ENCODE measurements at places on chromosomes 11 and 22.
A peak's percentile ranks its signal among the peaks of the same experiment; 100 is the strongest.

DNA sequence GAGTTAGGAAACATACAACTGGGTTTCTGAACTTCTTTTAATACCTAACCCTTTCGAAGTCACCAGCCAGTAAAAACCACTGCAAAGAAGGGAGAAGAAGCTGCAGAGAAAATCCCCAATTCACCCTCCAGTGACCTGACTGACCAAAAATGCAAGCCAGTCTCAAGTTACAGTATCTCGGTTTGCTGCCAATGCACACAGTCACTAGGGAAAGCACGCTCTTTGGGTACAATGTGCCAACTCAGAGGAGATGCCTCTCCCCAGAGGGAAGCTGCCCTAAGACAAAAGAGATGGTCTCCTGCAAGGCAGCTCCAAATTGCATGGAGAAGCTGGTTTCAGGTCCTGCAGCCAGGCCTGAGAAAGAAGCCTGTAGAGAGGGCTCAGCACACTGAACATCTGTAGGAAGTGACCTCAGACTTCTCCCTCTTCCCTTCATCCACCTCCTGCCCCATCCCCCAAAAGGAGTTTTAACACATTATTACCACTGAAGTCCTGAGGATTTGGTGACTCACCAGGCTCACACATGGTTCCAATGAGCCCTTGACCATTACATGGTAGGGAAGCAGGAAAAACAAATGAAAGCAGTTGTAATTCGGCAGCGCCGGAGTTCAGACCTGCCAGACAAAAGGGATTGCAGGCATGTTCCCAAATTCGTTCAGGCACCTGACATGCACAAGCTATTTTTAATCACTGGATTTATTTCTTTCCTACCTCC is 90.1 kb downstream of the ETS1 start:
- peak; percentile 71 for DNase-seq

GRCh38 chr11:117876341-117877119 is at the start of gene FXYD6:
Gene FXYD6, minus strand, starts transcription at chr11:117876658. Its CDS starts 33,882 bp downstream, at chr11:117842776.
- DNase-seq = peak; percentile 82

DNA sequence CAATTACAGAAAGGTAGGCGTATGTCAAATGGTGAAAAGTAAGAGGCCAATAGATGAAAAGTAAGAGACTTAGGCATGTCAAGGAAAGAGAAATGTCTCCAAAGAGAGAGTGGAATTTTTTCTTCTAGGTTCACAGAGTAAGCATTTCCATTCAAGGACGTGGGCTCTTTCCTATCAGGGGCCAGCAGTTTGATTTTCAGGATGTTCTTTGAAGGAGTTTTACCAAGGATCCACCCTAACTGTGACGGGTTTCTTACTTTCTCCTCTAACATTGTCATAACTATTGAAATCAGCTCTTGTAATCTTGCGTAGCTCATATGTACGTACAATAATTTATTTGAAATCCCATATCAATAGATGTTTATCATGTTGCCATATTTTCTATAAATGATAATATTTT is 2112.2 kb upstream of the RAG2 start:
- DNase-seq = no peak

DNA sequence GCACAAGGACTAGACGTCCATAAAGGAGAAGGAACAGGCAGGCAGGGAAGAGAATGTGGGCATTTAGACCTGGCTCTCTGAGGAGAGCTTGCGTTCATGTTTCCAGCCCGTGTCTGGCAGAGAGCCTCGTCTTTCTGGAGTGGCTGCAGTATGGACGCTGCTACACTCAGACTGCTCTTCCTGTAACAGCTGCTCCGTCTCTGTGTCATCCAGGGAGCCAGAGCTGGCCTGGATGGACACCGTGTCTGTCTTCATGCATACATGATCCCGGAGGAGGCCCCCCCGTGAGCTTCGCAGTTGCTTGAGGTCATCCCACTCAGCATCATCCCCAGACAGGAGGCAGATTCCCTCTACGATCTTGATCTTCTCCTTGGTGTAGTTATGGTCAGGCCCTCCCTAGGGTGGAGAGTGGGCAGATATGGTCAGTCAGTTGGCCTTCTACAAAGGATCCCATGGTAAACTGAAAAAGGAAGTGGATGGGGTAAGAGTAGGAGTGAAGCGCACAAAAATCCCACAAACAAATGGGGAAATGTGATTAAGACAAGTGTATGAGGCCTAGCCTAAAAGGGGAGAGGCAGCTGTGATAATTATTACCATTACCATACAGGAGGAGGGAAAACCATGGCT is 13.0 kb upstream of the CKAP5 start:
- no peak for DNase-seq

DNA sequence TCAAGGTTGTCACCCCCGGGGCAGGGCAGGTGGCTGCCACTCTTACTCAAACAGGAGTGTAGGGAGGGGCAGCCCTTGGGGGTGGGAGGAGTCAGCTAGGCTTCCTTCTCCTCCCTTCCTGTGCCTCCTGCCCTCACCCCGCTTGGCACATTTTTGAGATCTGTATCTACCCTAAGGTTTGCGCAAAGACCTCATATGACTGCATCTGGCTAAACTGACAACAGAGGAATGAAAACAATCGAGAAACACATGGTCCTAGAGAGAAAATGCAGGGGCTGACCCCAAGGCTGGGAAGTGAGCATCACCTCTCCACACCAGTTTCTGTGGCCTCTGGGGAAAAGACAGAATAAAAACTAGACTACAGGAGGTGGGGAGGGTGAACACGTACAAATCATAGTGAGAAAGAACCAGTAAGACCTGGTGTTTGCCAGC is 28.1 kb downstream of the IGSF9B start:
- peak; percentile 65 for DNase-seq

- no peak for DNase-seq
Observed at GRCh38 chr11:2084721-2085120, 54.5 kb downstream of the IGF2 start.

GRCh38 chr11:47394322-47395222 is 13.8 kb upstream of the SLC39A13 start:
- no peak for DNase-seq

DNA sequence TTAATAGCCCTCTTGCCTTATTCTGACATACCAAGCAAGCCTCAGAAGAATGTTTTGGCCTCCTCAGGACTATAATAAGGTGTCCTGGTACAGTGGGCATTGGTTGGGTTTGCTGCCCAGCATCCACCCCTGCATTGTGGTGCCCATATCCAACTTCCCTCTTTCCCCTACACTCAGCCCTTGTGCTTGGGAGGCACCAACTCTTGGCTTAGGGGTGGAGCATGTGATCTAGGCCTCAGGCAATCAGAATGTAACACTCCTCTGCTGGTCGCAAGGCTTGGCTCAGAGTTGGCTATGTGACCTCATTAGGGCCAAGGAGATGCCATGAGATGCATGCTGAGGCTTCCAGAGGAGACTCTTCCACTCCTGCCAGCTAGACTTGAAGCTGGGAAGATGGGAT is 123.0 kb downstream of the CSNK2A3 start:
- DNase-seq = no peak

DNA sequence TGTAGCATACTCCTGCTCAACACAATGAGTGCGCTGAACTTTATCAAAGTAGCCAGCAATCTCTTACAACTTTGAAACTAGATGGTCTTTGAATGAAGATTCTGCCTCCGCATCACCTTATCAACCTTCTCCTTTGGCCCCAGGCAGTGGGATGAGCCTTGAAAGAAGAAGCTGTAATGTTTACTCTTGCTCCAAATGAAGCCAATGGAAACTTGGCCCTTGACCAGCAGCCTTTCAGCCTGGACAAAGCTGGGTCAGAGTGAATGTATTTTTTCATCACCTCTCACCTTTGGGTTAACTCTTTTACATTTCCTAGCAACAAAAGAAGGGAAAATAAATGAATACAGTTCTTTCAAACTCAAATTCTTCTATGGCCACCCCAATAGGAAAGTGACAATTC is 359.1 kb downstream of the KCNA4 start:
- no peak for DNase-seq

DNA sequence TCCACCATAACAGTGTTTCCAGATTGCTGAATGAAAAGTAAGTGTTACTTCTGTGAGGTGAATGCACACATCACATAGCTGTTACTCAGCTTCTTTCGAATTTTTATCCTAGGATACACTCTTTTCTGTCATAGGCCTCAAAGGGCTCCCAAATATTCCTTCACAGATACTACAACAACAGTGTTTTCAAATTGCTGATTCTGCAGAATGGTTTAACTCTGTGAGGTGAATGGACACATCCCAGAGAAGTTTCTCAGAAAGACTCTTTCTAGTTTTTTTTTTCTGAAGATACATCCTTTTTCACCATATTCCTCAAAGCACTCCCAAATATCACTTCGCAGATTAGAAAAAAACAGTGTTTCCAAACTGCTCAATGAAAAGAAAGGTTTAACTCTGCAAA is 221.1 kb downstream of the OR4A5 start:
- DNase-seq = no peak

GRCh38 chr22:19442166-19442565 is 5.3 kb downstream of the C22orf39 start:
- no peak for DNase-seq

GRCh38 chr11:67368621-67369020 is 4.8 kb downstream of the CLCF1 start:
- no peak for DNase-seq

DNA sequence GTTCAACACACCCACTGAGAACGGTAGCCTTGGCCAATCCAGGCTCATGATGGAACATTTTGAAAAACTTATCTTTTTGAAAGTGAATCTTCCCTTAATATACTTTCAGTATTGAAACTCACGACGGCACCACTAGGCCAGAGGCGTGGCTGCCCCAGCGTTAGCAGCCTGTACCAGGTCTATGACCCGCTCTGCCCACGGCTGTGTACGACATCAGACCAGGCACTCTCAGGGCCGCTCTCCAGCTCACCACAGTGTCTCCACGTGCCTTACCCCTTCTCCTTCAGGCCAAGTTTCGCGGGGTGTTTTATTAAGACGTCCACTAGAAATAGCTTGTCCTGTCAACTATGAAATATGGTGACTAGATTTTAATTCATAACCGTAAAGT is 31.2 kb downstream of the ALG12 start:
- no peak for DNase-seq

GRCh38 chr22:20979940-20980453 is 2.1 kb upstream of the LZTR1 start:
- DNase-seq = no peak

GRCh38 chr11:66685276-66686099 is 7.8 kb upstream of the RBM4B start:
- no peak for DNase-seq

- no peak for DNase-seq
Observed at GRCh38 chr11:120228794-120229384, 11.1 kb upstream of the POU2F3 start.

DNA sequence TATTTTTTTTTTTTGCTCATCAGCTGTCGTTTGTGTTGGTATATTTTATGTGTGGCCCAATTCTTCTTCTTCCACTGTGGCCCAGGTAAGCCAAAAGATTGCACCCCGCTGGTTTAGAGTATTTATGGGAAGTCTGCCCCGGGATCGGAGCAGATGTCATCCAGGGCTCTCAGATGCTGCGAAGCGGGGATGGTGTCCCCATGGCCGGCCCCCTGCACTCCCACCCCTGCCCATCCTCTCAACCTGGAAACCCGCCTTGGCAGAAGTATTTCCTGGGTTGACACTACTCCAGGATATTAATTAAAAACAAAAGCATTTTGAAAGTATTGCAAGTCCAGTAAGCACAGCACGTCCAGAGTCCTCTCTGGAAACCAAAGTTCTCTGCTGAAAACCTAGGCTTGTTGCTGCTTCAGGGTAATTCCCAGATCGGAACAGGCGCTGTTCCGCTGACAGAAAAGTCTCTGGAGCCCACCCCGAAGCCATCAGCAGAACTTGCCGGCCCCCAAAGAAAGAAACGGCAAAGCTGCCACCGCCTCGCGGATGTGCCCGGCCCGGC is 833 bp downstream of the SCUBE2 start:
- DNase-seq = no peak

DNA sequence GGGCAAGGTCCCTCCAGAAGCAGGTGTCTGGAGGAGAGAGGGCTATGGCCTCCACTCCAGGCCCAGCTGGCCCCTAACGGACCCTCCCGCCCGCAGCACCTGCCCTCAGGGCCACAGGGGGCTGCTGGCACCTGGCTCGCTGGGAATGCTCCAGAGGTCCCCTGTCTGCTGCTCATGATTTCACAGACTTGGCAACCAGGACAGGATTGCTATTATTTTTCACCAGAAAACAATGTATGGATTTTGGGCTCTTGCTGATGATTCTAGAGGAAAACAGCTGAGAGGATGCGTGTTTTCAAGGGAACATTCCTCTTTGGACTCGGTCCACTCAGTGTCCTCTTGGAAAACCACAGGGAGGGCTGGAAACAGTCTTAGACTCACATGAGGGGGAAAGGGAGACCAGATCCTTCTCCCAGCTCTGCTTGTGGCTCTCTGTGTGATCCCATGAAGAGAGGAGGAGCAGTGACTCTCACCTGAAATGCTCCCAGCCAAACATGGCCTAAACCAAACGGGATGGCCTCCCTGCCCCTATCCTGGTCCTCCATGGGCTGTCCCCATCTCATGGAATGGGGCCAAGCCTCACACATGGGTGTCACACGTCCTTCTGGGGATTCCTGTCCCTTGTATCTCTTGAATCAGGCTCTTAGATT is 15.8 kb downstream of the MYEOV start:
- no peak for DNase-seq

GRCh38 chr11:76501526-76502202 is 56.8 kb downstream of the EMSY start:
- DNase-seq = no peak

- DNase-seq = no peak
Observed at GRCh38 chr11:60847896-60848295, 6.0 kb downstream of the CCDC86 start.

DNA sequence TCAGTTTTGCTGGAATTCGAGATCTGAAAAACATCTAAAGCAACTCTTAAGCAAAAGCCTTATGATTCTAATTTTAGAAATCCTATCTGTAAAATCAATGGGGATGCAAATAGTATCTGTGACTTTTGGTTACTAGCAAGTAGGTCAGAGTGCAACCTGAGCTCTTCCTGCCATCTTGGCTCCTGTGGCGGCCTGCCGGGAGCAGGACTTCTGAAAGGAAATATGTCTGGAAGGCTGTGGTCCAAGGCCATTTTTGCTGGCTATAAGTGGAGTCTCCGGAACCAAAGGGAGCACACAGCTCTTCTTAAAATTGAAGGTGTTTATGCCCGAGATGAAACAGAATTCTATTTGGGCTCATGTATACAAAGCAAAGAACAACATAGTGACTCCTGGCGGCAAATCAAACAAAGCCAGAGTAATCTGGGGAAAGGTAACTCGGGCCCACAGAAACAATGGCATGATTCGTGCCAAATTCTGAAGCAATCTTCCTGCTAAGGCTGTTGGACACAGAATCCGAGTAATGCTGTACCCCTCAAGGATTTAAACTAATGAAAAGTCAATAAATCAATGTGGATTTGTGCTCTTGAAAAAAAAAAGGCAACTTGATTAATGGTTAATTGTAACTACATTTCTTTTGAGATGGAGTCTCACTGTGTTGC is 1.7 kb downstream of the SAMM50 start:
- peak; percentile 14 for DNase-seq

- peak; percentile 47 for DNase-seq
Observed at GRCh38 chr11:68206211-68206610, 6.9 kb downstream of the KMT5B start.

GRCh38 chr11:94834911-94835593 is 66.9 kb downstream of the AMOTL1 start:
- DNase-seq = no peak

GRCh38 chr11:67581469-67581868 is 2.1 kb upstream of the GSTP1 start:
- no peak for DNase-seq

Measured in NCI-H2081 (cell line).